ENCODE measurements at places on chromosomes 4 and X. TPM values are rescaled to one million over a fixed set of nuclear protein-coding genes. Genes with fewer than 3 reads are reported as not detected.
A peak's percentile ranks its signal among the peaks of the same experiment; 100 is the strongest.

The ARSJ gene
- total RNA-seq: 19.5 TPM

The MAGEB1 gene
- not detected for total RNA-seq

The FOXO4 gene
- total RNA-seq: 45.0 TPM

The AR gene
- 2.7 TPM for total RNA-seq

The TLR1 gene
- 11.2 TPM for total RNA-seq

The CXCL11 gene
- total RNA-seq: not detected

The VAMP7 gene
- 29.7 TPM for total RNA-seq

The C4orf50 gene
- 0.33 TPM for total RNA-seq

The ARHGEF38 gene
- total RNA-seq: not detected

The BEND2 gene
- not detected for total RNA-seq

The CLGN gene
- 1.8 TPM for total RNA-seq

GRCh38 chr4:14234307-14234706 lies 606.8 kb upstream of the BOD1L1 start:
- H3K27me3 ChIP-seq: no peaks in the 10 kb centered on the region
- no peak overlapping the region for H3K27ac ChIP-seq
- H3K36me3 ChIP-seq: no peaks in the 10 kb centered on the region

GRCh38 chrX:12297353-12297752 lies 159.1 kb downstream of the FRMPD4 start:
- DNase-seq: no peak
- no peaks in the 10 kb centered on the region for H3K36me3 ChIP-seq
- no peaks in the 10 kb centered on the region for H3K4me1 ChIP-seq
- no peak overlapping the region for H3K27ac ChIP-seq
- H3K4me3 ChIP-seq: no peak overlapping the region

- peaks cover 4% of the 10 kb centered on the region for H3K4me1 ChIP-seq
- H3K27ac ChIP-seq: peak overlapping the region; percentile 11
- H3K27me3 ChIP-seq: no peaks in the 10 kb centered on the region
Observed at GRCh38 chr4:122830426-122831095, 3.9 kb downstream of the FGF2 start.

GRCh38 chrX:77966361-77966760 lies 3.1 kb downstream of the PGAM4 start:
- no peaks in the 10 kb centered on the region for H3K27me3 ChIP-seq
- H3K27ac ChIP-seq: no peak overlapping the region
- H3K36me3 ChIP-seq: no peaks in the 10 kb centered on the region
- DNase-seq: no peak
- H3K4me3 ChIP-seq: no peak overlapping the region

DNA sequence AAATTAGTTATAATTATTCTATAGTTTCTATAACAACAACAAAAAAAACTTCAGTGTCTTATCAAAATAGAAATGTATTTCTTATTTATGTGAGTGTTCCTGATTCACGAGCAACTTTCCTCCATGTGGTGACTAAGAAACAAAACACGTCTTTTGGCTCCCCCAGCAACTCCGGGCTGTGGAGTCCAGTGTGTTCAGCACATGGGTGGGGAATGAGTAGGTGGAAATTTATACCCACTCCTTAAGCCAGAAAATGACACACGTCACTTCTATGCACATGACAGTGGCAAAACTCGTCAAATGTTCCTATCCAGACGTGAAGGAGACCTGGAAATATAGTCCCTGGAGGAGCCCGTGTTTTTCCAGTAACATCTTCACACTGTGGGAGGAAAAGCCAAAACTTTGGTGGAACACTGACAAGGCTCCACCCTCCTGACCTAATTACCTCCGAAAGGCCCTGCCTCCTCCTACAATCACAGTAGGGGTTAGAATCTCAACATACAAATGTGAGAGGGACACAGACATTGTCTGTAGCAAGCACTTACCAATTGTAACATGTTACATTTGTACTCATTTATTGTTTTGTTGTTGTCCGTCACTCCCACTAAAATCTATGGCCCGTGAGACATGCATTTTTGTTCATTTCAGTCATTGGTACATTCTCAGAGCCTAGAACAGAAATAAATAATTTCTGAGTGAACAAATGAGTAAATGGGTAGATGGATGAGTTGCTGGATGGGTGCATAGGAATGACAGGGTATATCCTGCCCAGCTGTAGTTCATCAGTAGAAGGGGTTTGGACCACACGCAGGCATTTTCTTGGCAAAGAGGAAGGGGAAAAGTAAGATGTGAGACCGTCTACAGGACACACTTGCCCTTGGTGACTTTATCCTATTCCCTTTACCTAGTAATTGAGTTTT lies 605.8 kb upstream of the TENM3 start:
- no peak overlapping the region for H3K4me3 ChIP-seq
- no peaks in the 10 kb centered on the region for H3K4me1 ChIP-seq
- H3K27ac ChIP-seq: no peak overlapping the region
- no peaks in the 10 kb centered on the region for H3K36me3 ChIP-seq
- H3K27me3 ChIP-seq: no peaks in the 10 kb centered on the region
- DNase-seq: no peak

DNA sequence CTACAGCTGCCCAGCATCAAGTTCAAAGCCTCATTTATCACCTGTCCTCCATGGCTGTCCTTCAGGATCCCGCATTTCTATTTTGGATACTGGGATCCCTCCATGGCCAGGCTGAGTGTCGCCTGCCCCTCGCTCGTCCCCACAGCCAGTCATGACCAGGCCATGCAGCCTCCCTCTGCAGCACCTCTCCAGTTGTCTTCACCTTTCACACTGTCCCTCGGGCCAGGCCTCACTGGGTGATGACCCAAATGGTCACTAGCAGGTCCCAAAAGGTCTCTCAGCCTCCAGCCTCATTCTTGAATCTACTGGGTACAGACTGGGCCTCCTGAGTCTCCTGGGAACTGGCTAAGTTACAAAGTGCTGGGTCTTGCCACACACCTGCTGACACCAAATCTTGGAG lies 48.7 kb upstream of the HELT start:
- H3K4me3 ChIP-seq: no peak overlapping the region
- H3K27ac ChIP-seq: no peak overlapping the region
- no peaks in the 10 kb centered on the region for H3K36me3 ChIP-seq
- no peaks in the 10 kb centered on the region for H3K4me1 ChIP-seq
- DNase-seq: no peak

GRCh38 chr4:6962211-6963041 lies 52.8 kb downstream of the TBC1D14 start:
- no peak overlapping the region for H3K4me3 ChIP-seq
- H3K27ac ChIP-seq: no peak overlapping the region
- H3K4me1 ChIP-seq: peaks cover under 1% of the 10 kb centered on the region
- peak; percentile 57 for DNase-seq
- H3K36me3 ChIP-seq: no peaks in the 10 kb centered on the region

GRCh38 chr4:88242144-88242543 lies 42.2 kb downstream of the PPM1K start:
- no peak overlapping the region for H3K4me3 ChIP-seq
- H3K36me3 ChIP-seq: no peaks in the 10 kb centered on the region
- H3K4me1 ChIP-seq: no peaks in the 10 kb centered on the region

DNA sequence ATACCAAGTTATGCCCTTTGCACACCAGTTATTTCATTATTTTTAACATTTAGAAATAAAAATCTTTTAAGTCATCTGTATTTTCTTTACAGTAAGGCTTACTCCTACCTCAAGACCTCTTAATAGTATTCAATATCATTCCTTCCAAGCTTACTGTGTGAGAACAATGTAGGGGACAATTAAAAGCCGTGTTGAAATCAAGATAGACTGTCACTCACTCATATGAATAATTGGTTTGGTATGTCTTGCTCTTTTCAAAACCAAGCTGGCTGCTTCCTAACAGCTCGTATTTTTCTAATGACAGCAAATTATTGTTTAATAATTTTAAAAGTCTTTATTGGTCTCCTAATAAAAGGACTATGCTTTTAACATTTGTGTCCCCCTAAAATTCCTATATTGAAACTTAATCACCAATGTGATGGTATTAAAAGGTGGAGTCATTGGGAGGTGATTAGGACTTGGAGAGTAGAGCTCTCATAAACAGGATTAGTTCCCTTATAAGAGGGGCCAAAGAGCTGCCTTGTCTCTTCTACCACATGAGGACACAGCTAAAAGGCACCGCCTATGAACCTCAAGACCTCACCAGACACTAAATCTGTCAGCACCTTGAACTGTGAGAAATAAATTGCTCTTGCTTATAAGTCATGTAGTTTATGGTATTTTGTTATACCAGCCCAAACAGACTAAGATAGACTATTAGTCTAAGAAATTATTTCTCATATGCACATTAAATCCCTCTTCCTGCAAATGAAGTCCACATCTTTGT lies 4.1 kb downstream of the ABCB7 start:
- no peak for DNase-seq
- H3K27ac ChIP-seq: no peak overlapping the region
- H3K4me3 ChIP-seq: no peak overlapping the region
- H3K27me3 ChIP-seq: no peaks in the 10 kb centered on the region

DNA sequence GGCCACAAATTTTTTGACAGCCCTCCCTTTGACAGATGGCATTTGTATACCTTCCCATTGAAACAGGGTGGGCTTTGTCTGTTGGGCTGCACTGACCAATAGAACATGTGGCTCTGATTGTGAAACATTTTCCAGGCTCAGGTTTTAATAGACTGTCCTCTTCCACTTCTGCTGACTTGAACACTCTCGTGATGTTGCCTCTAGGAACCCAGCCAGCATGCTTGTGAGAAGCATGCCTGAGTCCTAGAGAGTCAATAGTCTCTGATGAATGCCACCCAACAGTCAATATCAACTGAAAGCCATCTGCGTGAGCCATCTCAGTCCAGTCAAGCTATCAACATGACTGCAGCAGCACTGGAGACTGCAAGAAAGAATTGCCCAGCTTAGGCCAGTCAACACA lies 290.0 kb downstream of the SLC7A11 start:
- no peak for DNase-seq
- H3K36me3 ChIP-seq: no peaks in the 10 kb centered on the region
- H3K27me3 ChIP-seq: no peaks in the 10 kb centered on the region
- H3K4me3 ChIP-seq: no peak overlapping the region
- H3K4me1 ChIP-seq: peaks cover 10% of the 10 kb centered on the region

GRCh38 chrX:39652336-39652735 lies 445.4 kb downstream of the BCOR start:
- H3K27me3 ChIP-seq: no peaks in the 10 kb centered on the region
- no peak overlapping the region for H3K27ac ChIP-seq
- no peaks in the 10 kb centered on the region for H3K4me1 ChIP-seq

DNA sequence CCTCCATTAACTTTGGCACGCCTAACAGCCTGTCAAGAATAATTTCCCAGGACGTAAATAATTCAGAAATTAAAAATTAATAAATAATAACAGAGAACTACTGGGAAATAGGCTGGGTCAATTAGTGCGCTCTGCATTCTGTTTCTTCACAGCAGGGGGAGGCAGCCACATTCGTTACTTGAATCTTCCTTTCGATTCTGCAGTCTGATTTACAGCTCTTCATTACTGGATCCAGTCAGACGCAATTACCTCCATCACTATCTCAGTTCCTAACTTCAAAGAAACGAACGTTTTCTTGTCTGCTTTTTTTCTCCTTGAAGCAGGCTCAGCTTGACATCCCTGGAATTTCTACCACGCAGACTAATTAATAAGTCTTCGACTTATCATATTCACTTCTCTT lies 9.0 kb upstream of the RPL34 start:
- no peaks in the 10 kb centered on the region for H3K4me1 ChIP-seq
- H3K27me3 ChIP-seq: no peaks in the 10 kb centered on the region

GRCh38 chr4:151169223-151169622 lies 69.8 kb downstream of the RPS3A start:
- no peak overlapping the region for H3K4me3 ChIP-seq
- H3K4me1 ChIP-seq: peaks cover 53% of the 10 kb centered on the region
- H3K36me3 ChIP-seq: peaks cover 10% of the 10 kb centered on the region
- DNase-seq: no peak
- no peaks in the 10 kb centered on the region for H3K27me3 ChIP-seq
- H3K27ac ChIP-seq: peak overlapping the region; percentile 40

GRCh38 chr4:74366367-74366911 lies 1.5 kb downstream of the EREG start:
- H3K27ac ChIP-seq: peak overlapping the region; percentile 88
- no peaks in the 10 kb centered on the region for H3K27me3 ChIP-seq
- H3K4me3 ChIP-seq: peak overlapping the region; percentile 73
- no peak for DNase-seq

- H3K27me3 ChIP-seq: no peaks in the 10 kb centered on the region
- H3K4me1 ChIP-seq: peaks cover 20% of the 10 kb centered on the region
- DNase-seq: no peak
- H3K36me3 ChIP-seq: peaks cover 29% of the 10 kb centered on the region
- peak overlapping the region; percentile 88 for H3K4me3 ChIP-seq
Observed at GRCh38 chr4:4247696-4248028, 361 bp downstream of the TMEM128 start.

GRCh38 chrX:134538316-134538715 lies 78.4 kb downstream of the HPRT1 start:
- H3K27me3 ChIP-seq: no peaks in the 10 kb centered on the region
- H3K27ac ChIP-seq: no peak overlapping the region
- H3K36me3 ChIP-seq: no peaks in the 10 kb centered on the region
- DNase-seq: no peak
- H3K4me3 ChIP-seq: no peak overlapping the region

DNA sequence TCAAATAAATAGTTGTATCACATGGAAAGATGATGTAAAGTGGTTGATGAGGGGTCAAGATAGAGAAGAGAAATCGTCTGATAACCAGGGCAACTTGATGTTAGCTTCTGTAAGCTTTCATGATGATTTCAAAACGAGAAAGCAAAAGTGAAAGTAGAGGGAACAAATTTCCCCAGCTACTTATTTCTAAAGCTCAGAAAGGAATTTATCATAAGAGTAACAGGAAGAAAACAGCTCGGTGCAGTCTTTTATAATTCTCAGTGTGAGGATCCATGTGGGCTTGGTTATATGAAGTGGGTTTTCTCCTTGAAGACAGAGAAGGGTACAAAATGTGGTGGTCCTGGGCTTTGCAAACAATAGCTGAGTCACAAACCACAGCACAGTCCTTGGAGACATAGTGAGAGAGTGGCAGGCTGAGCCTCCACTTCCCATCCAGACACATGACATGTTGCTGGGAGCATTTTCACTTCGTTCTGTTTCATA lies 32.1 kb upstream of the GLRA2 start:
- no peaks in the 10 kb centered on the region for H3K27me3 ChIP-seq
- H3K36me3 ChIP-seq: no peaks in the 10 kb centered on the region
- H3K4me3 ChIP-seq: peak overlapping the region; percentile 34
- H3K27ac ChIP-seq: peak overlapping the region; percentile 56
- peaks cover 12% of the 10 kb centered on the region for H3K4me1 ChIP-seq

DNA sequence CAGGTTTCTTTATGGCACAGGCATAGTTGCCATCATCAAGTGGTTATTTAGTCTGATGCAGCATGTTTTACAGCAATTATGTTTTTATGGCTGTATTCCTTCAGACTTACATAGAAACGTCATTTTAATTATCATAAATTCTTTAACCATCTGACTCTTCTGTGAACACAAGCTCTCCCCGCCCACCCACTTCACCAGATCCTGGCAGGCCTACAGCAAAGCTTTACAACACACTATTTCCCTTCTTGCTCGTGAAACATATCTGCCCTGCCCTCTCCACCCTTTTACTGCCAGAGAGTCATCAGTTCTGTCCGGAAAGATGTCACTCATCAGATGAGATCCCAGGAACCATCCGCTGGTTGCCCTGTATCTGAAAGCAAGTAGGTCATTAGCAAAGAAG lies 120.5 kb downstream of the HS6ST2 start:
- DNase-seq: no peak
- H3K27me3 ChIP-seq: no peaks in the 10 kb centered on the region
- no peaks in the 10 kb centered on the region for H3K4me1 ChIP-seq
